EL (cell line): ENCODE measurements at places on chromosomes 12 and 14.

GRCh38 chr14:105171004-105171673, 2.6 kb upstream of the JAG2 start:
- no peak for DNase-seq

GRCh38 chr12:21912318-21912717, 28.9 kb downstream of the ABCC9 start:
- DNase-seq = peak; percentile 77

GRCh38 chr14:100115726-100116125, 43.7 kb downstream of the DEGS2 start:
- no peak for DNase-seq

GRCh38 chr12:128163086-128163485, 103.9 kb upstream of the TMEM132C start:
- no peak for DNase-seq

DNA sequence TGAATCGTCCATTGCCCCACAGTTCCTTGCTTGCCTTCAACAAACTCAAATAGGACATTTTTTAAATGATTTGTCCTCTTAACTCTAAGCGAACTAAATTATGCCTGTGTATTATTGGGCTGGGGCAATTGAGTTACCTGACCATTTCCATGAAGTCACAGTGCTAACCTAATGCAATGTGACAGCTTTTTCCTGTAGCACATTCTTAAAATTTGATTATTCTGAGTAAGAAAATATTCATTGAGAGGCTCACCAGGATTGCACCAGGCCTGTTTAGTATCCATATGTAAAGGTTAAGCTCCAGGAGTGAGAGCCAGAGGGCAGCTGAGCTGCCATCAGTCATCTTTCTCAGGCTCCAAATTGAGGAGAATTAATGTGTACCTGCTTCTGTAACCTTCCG, 90.9 kb downstream of the GPR65 start:
- no peak for DNase-seq
